ENCODE measurements at places on chromosomes 3 and 15.
A peak's percentile ranks its signal among the peaks of the same experiment; 100 is the strongest.

GRCh38 chr3:119296727-119297122 lies 2.5 kb downstream of the ARHGAP31 start:
- no peak for DNase-seq

DNA sequence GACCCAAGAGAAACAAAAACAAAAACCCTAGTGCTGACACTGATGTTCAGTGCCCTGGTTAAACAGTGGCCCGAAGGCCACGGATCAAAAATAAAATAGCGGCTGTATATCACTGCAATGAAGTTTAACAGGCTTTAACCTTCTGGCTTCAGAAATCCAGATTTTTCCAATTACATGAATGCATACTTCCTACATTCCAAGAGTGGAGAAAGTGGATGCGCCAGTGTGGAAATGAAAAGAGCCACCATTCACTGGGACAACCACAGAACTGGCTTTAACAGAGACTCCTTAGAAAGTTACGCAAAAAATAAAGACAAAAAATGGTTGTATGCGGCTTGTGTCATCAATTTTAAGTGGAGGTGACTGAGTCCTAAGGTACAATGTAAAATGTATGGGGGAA lies 522.2 kb downstream of the FHIT start:
- no peak for DNase-seq

GRCh38 chr3:99023590-99024192 lies 122.2 kb upstream of the DCBLD2 start:
- no peak for DNase-seq

GRCh38 chr3:128328546-128329458 lies 137.9 kb downstream of the DNAJB8 start:
- no peak for DNase-seq

DNA sequence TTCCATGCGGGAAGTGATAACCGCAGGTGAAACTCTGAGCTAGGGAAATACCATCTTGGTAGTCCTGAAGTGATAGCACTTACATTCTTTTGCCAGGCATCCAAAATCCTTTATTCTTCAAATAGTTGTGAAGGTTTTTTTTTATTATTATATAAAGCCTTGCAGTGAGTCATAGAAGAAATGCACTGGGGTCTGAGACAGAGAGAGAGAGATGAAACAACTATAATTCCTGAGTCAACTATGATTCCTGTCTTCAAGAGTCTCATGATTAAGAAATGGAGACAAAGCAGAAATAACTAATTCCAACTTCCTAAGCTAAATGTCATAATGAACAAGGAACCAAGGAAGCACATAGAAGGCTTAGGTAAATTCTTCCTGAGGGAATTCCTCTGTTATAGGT lies 495.6 kb downstream of the LPP start:
- DNase-seq, result no peak

GRCh38 chr3:137948400-137949072 lies 61.4 kb upstream of the CLDN18 start:
- no peak for DNase-seq

DNA sequence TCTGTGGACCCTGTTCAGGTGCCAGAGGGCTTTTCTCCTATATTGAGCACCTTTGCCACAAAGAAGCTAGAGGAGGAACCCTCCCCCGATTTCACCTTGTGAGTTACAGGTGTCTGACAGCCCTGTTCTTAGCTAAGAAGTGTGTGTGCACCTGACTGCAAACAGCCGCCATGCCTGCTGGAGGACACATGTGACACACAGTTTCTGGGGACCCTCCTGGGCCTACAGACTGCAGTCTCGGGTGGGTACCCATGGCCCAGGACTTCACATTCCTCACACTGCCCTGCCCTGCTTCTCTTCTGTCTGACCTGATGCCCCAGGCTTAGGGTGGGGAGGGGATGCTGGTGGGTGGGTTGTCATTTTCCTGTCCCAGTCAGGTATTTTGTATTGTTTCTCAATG lies 140.6 kb downstream of the CACNA1D start:
- DNase-seq, result no peak

DNA sequence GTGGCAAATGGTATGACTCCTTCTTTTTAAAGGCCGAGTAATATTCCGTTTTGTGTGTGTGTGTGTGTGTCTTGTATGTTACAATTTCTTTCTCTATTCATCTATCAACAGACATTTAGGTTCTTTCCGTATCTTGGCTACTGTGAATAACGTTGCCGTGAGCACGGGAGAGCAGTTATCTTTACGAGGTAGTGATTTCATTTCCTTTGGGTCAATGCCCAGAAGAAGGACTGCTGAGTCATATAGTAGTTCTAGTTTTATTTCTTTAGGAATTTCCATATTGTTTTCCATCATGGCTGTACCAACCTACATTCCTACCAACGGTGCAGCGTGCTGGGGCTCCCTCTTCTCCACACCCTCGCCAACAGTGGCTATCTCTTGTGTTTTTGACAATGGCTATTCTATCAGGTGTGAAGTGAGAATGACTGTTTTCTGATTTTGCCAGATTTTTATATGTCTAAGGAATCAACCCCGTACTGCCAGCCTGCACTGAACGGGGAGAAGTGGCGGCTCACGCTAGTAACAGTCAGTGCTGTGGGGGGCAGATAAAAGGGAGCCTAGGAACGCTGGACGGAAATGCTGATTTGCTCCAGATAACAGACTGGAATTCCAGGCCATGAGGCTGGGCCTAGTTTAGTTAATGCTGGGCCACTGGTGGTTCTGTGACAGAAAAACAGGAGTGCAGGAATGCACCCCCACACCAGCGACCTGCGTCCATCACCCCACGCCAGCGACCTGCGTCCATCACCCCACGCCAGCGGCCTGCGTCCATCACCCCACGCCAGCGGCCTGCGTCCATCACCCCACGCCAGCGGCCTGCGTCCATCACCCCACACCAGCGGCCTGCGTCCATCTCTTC lies 168.1 kb downstream of the XXYLT1 start:
- peak; percentile 93 for DNase-seq
